ENCODE measurements at places on chromosomes 2 and 18.

GRCh38 chr2:179069685-179070084, 19.7 kb upstream of the CCDC141 start:
- DNase-seq = no peak

DNA sequence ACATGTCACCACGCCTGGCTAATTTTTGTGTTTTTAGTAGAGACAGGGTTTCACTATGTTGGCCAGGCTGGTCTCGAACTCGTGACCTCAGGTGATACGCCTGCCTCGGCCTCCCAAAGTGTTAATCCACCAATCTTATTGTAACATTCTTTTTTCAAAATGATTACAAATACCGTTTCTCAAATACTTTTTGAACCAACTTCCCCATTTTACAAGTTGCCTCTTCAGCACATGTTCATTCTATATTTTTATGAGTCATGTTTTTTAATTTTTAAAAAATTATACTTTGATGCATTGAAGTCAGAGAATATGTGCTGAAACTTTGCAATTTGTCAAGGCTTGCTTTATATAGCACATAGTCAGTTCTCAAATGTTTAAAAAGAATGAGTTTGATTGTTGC, 58.2 kb downstream of the QPCT start:
- DNase-seq = no peak

- DNase-seq = peak; percentile 60
These were observed 81.9 kb downstream of the MEP1B start for GRCh38 chr18:32271672-32272208.

DNA sequence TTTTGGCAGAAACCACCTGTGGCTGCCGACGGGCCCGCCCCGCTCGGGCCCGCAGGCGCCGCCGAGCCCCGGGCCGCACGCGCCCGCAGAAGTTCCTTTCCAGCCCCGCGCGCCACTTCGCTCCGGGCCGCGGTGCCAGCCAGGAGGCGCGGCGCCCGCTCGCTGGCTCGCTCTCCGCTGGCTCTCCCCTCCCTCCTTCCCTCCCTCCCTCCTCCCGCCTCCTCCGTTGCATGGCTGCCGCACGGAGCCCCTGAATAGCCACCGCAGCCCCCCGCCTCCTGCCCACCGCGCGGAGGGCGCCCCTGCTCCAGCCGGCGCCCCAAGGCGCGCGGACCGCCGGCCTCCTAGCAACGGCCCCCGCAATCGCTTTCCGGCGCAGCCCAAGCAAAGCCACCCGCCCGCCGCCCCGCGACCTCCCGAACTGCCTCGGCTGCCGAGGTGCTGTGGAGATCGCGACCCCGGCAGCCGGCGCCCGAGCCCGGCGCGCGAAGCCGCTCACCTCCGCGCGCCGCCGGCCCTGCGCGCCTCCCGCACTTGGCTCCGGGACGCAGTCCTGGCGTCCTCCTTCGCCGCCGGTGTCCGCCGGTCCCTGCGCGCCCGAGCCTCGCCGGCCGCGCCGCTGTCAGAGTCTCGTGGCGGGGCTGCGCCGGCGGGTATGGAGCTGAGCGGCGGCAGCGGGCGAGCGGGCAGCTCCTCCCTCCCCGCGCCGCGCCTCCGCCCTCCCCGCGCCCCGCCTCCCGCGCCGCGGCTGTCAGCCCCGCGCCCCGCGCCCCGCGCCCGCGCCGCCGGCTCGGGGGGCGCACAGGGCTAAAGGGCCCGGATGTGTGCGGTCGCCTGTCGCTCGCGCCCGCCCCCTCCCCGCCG, at the start of gene ZBTB7C:
ZBTB7C (minus strand) TSS at position 657 of the 864 bp plus-strand sequence.
- DNase-seq = no peak

DNA sequence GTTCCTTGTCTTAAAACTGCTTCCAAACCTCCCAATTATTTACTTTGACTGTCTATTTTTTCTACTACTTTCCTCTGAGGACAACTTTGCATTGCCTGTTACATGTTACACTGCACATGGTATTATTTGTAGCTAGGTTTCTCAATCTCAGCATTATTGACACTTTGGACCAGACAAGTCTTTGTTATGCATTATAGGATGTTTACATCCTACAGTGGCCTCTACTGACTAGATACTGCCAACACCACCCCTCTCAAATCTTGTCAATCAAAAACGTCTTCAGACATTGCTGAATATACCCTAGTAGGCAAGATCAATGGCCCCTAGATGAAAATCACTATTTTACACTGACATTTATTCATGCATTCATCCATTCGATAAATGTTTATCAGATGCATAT, 129.6 kb upstream of the DNAJC10 start:
- peak; percentile 5 for DNase-seq

Data from NCI-H526 (cell line).